ENCODE measurements at places on chromosomes 3 and 15. TPM values are rescaled to one million over a fixed set of nuclear protein-coding genes. Genes with fewer than 3 reads are reported as not detected.

- H3K4me1 ChIP-seq = peaks cover 6% of the 10 kb centered on the region
- peak; percentile 49 for DNase-seq
- H3K4me3 ChIP-seq = no peak overlapping the region
- H3K27ac ChIP-seq = no peak overlapping the region
- peaks cover 5% of the 10 kb centered on the region for H3K27me3 ChIP-seq
These were observed 60.3 kb downstream of the CHRD start for GRCh38 chr3:184440151-184440550.

DNA sequence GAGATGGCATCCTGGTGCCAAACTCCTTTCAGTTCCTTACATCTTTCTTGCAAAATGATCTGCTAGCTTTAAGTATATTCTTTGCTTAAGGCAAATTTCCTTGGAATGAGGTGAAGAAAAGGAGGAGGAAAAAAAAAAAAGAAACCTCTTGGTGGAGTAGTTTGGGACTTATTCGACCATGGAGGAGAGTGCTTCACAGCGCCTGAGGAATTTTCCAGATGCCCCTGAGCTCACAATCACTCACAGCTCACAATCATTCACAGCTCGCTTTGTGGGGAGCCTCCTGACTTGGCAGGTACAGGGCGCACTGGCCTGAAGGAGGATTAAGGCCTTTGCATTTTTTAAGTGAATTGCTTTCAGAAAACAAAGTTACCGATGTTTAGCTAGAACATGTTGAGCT lies 53.9 kb downstream of the BOC start:
- DNase-seq = no peak
- no peak overlapping the region for H3K27ac ChIP-seq
- H3K4me3 ChIP-seq = no peak overlapping the region
- H3K27me3 ChIP-seq = no peaks in the 10 kb centered on the region
- no peaks in the 10 kb centered on the region for H3K4me1 ChIP-seq
- no peaks in the 10 kb centered on the region for H3K36me3 ChIP-seq

DNA sequence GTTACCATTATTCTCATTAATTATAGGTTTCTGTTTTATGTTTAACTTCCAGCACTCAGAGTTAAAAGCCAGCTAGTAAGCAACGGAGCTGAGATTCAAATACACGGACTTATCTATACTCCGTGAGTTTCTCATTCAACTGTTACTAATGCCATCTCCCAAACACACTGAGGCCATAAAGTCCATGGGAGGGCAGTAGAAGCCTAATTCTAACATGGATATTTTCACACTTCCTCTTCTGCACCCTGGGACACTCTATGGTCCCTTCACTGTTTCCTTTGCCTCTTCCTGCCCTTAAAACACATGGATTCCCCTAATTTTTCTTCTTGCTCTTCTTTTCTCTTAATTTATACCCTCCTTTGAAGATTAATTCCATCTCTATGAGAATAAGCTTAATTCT lies 245.0 kb downstream of the KLF13 start:
- no peak overlapping the region for H3K27ac ChIP-seq
- DNase-seq = peak; percentile 33

- H3K27me3 ChIP-seq = no peaks in the 10 kb centered on the region
- DNase-seq = no peak
- peaks cover 10% of the 10 kb centered on the region for H3K4me1 ChIP-seq
- H3K27ac ChIP-seq = no peak overlapping the region
These were observed 30.0 kb upstream of the PLSCR4 start for GRCh38 chr3:146280864-146281263.

DNA sequence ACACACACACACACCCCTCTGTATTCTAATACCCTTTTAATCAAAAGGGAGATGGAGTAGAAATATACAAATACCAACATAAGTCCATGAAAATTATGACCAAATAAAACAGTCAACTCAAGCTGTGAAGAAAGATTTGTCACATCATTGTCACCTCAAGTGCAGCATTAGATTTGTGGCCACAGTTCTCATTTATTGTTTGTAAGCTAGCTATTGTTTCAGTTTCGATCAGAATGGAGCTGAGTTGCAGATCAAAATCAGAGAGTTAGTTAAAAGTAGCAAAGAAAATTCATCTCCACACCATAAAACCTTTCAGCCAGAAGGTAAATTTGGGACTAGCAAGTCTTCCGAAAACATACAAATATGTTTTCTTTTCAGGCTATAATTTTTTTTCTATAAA lies 267.7 kb upstream of the LMCD1 start:
- no peak overlapping the region for H3K4me3 ChIP-seq
- no peaks in the 10 kb centered on the region for H3K4me1 ChIP-seq
- no peak overlapping the region for H3K27ac ChIP-seq
- no peak for DNase-seq
- no peaks in the 10 kb centered on the region for H3K36me3 ChIP-seq
- no peaks in the 10 kb centered on the region for H3K27me3 ChIP-seq

GRCh38 chr3:9732740-9733115 lies 1.2 kb downstream of the BRPF1 start:
- H3K27ac ChIP-seq = no peak overlapping the region
- H3K36me3 ChIP-seq = peaks cover 28% of the 10 kb centered on the region
- DNase-seq = no peak
- H3K4me1 ChIP-seq = peaks cover 20% of the 10 kb centered on the region

GRCh38 chr3:183265834-183266417 lies 12.9 kb downstream of the B3GNT5 start:
- H3K27ac ChIP-seq = peak overlapping the region; percentile 91
- no peaks in the 10 kb centered on the region for H3K27me3 ChIP-seq
- H3K4me1 ChIP-seq = peaks cover 79% of the 10 kb centered on the region
- peak overlapping the region; percentile 51 for H3K4me3 ChIP-seq
- DNase-seq = peak; percentile 97
- H3K36me3 ChIP-seq = peaks cover 19% of the 10 kb centered on the region

DNA sequence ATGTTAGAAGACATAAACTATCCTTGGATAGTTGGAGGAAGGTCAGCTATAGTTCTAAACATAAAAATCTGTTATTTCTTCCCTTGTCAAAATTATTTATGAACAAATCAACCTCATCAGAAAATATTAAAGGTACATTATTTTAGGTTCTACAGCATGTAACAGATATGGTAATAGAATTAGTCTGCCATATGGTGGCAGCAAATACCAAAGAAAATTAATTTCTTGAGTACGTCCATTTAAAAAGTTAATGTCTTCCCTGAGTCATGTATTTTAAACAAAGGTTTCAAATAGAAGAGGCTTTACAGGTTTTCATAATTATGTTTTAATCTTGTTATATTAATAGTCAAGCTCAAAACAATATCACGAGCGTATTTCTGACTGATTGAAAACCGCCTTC lies 17.9 kb upstream of the ANKRD28 start:
- peak; percentile 84 for DNase-seq
- H3K36me3 ChIP-seq = no peaks in the 10 kb centered on the region
- H3K27me3 ChIP-seq = no peaks in the 10 kb centered on the region

GRCh38 chr3:109382588-109382987 lies 45.2 kb upstream of the DPPA4 start:
- no peak overlapping the region for H3K27ac ChIP-seq
- no peak overlapping the region for H3K4me3 ChIP-seq

DNA sequence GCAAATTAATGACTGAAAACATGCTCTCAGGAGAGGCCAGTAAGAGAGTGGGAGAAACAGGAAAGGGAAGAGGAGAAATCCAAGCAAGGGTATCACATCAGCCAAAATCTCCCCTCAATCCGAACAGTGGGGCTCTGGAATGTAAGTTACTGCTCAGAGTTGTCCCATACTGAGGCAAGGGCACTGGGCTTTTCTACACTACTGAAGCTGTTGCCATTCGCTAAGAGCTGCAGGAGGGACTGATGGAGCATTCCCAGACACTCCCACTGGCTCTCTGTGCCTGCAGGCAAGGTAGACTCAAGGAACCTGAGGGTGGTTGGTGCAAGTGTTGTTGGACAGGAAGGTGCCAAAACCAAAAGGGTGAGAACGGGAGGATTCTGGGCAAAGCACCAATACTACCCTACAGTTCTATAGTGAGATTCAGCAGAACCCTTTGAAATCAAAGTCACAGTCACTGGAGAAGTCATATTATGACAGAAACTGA lies 46.1 kb downstream of the NEK10 start:
- H3K4me1 ChIP-seq = peaks cover 21% of the 10 kb centered on the region
- no peak for DNase-seq
- H3K4me3 ChIP-seq = no peak overlapping the region
- H3K27ac ChIP-seq = no peak overlapping the region

DNA sequence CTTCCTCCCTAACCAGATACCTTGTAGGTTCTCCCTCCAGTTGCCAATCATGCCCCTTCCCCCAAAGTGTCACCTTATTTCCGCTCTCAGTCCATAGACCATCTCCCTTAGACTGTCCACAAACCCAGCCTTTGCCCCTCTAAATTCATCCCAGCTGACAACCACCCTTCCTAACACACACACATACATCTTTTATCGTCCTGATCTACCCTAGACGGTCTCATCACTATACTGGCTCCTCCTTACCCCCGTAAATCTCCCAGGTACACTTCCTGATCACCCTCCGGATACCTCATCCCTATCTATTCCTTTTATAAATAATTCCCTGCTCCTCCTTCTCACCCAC lies 828 bp downstream of the THOC7 start:
- 0 out of 2 replicates have a peak, but pooled peaks cover 5% of the 10 kb centered on the region for H3K4me1 ChIP-seq
- H3K36me3 ChIP-seq = no peaks in the 10 kb centered on the region
- H3K27ac ChIP-seq = 0 out of 2 replicates have a peak overlapping the region, but pooled peaks have one; percentile 56
- H3K4me3 ChIP-seq = peak overlapping the region; percentile 75
- DNase-seq = no peak

- peaks cover 19% of the 10 kb centered on the region for H3K4me1 ChIP-seq
- H3K27ac ChIP-seq = no peak overlapping the region
- no peaks in the 10 kb centered on the region for H3K27me3 ChIP-seq
- DNase-seq = no peak
- no peak overlapping the region for H3K4me3 ChIP-seq
These were observed 35.8 kb downstream of the ZNF710 start for GRCh38 chr15:90036806-90037510.

DNA sequence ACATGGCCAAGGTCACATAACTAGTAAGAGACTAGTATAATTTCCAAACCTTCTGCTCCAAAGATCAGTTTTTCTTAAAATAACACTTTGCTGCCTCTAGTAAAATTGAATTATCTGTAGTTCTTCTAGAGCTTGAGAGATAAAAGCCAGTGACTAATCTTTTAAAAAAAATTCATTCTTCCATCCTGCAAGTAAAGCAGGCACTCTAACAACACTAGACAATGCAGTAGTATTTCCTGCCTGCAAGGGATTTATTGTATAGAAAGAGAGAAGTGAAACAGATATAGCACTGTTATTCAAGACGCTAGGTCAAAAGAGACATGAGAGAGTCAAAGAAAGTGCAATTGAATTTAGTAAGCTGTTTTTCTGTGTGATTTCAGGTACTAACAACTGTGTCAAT lies 159.5 kb upstream of the TBC1D5 start:
- no peaks in the 10 kb centered on the region for H3K4me1 ChIP-seq
- no peak overlapping the region for H3K4me3 ChIP-seq
- H3K27me3 ChIP-seq = no peaks in the 10 kb centered on the region
- H3K36me3 ChIP-seq = no peaks in the 10 kb centered on the region

DNA sequence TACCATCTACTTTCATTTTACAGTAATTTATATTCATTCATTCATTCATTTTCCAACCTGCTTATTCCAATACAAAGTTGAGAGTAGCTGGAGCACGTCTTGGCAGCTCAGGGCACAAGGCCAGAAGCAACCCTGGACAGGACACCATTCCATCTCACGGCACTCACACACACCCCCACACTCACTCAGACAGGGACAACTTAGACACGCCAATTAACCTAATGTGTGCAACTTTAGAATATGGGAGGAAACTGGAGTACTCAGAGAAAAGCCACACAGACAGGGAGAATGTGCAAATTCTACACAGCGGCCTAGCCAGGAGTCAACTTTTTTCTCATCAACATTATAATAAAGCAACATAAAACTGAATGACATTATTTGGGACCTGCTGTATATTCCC lies 46.7 kb downstream of the IGF2BP2 start:
- H3K36me3 ChIP-seq = no peaks in the 10 kb centered on the region
- H3K4me3 ChIP-seq = no peak overlapping the region
- H3K27ac ChIP-seq = no peak overlapping the region
- H3K27me3 ChIP-seq = no peaks in the 10 kb centered on the region
- peaks cover 64% of the 10 kb centered on the region for H3K4me1 ChIP-seq

DNA sequence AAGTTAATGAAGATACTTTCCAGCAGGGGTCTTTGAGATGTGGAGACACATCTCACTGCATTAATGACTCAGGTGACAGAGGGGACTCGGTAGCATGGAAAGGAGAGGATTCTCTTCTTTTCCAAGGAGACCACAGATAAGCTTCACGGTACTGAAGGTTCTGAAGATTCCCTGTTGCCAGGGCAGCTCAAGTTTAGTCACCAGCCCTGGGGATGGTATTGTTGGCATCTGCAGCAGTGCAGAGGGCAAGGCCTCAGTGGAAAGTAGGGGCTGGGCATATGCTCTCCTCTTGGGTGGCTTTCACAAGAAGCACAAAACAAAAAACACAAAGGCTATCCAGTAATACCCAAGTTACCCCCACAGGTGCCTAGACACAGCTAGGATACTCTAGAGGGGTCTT lies 38.0 kb upstream of the MRPL3 start:
- H3K27ac ChIP-seq = no peak overlapping the region
- DNase-seq = no peak
- no peaks in the 10 kb centered on the region for H3K27me3 ChIP-seq
- peaks cover 29% of the 10 kb centered on the region for H3K4me1 ChIP-seq
- no peaks in the 10 kb centered on the region for H3K36me3 ChIP-seq
- no peak overlapping the region for H3K4me3 ChIP-seq

- peak; percentile 54 for DNase-seq
- peaks cover 16% of the 10 kb centered on the region for H3K27me3 ChIP-seq
- H3K4me1 ChIP-seq = no peaks in the 10 kb centered on the region
- no peak overlapping the region for H3K4me3 ChIP-seq
These were observed 6.8 kb downstream of the SKOR1 start for GRCh38 chr15:67832031-67832551.

- DNase-seq = no peak
- H3K27ac ChIP-seq = no peak overlapping the region
- H3K4me1 ChIP-seq = no peaks in the 10 kb centered on the region
- H3K4me3 ChIP-seq = no peak overlapping the region
- no peaks in the 10 kb centered on the region for H3K27me3 ChIP-seq
- no peaks in the 10 kb centered on the region for H3K36me3 ChIP-seq
These were observed 378.5 kb downstream of the ERC2 start for GRCh38 chr3:56089739-56090138.

GRCh38 chr3:191263850-191264249 lies 64.8 kb downstream of the OSTN start:
- H3K4me1 ChIP-seq = no peaks in the 10 kb centered on the region
- no peaks in the 10 kb centered on the region for H3K27me3 ChIP-seq
- no peaks in the 10 kb centered on the region for H3K36me3 ChIP-seq
- H3K27ac ChIP-seq = no peak overlapping the region

A4GNT gene
- total RNA-seq = not detected

IL17RB gene
- total RNA-seq = 2.3 TPM

C3orf85 gene
- not detected for total RNA-seq

MOBP gene
- not detected for total RNA-seq

Measured in PC-3 (cell line).